ENCODE measurements at places on chromosomes 2 and 18. TPM values are rescaled to one million over a fixed set of nuclear protein-coding genes. Genes with fewer than 3 reads are reported as not detected.

Gene LTBP1
- 6.6 TPM for total RNA-seq

Gene DLGAP1
- total RNA-seq, result 0.26 TPM

Gene MC5R
- not detected for total RNA-seq

Gene SATB2
- 1.6 TPM for total RNA-seq

Gene MGAT4A
- 6.0 TPM for total RNA-seq

Gene C2orf66
- total RNA-seq, result under 0.01 TPM

Gene KCNK3
- not detected for total RNA-seq

Gene SP5
- not detected for total RNA-seq

Gene RELCH
- total RNA-seq, result 29.5 TPM

Gene UGT1A5
- 0.26 TPM for total RNA-seq

Gene TMEFF2
- not detected for total RNA-seq

DNA sequence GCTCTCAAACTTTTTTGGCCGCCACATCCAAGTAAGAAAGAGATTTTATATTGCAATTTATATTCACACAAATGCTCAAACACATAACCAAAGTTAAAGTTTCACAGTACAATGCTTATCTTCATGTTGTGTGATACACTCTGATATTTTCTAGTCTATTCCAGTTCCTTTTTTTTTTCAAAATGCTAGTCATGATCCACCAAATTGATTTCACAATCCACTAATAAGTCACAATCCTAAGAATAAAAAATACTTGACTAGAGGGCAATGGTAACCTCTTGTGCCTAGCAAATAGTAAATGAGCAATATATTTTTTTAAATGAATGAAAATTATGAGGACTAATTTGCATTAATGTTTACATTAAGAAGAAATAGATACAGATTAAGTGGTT is 5.8 kb upstream of the PTPN4 start:
- DNase-seq, result no peak

- DNase-seq, result no peak
Measured at GRCh38 chr2:172555272-172555521, 693 bp upstream of the PDK1 start.

- DNase-seq, result peak; percentile 59
Measured at GRCh38 chr2:159758686-159759085, 39.3 kb downstream of the CD302 start.

DNA sequence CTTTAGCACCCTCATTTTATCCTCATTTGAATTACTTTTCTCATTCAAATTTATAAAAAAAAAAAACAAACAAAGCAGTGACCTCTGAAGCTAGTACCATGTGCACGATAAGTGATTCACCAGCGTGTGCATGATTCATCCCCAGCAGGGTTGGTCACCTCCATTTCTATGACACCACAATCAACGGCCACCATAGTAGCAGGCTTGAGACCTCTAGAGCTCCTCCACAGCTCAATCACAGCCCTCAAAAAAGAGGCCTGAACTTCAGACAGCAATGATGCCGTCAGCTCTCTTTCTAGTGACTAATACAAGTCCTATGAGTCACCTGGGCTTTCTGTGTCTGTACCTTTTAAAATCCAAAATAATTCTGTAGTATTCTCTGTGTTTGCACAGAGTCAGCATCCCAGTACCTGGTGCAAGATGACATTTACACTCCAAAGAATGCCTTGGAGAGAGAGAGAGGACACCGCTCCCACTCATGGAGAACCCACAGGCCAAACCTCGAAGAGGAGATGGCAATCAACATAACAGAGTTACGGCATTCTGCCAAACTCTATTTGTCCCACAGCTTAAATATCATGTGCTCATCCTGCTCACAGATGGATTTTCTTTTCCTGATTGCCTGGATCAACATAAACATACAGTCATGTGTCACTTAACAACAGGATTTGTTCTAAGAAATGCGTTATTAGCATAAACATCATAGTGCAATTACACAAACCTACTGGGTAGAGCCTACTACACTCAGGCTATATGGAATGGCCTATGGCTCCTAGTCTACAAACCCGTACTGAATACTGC is 58.7 kb downstream of the L3MBTL4 start:
- DNase-seq, result peak; percentile 64

- no peak for DNase-seq
Measured at GRCh38 chr2:143356336-143356735, 227.1 kb downstream of the ARHGAP15 start.

- peak; percentile 95 for DNase-seq
Measured at GRCh38 chr2:112836695-112837117, at the start of gene IL1B. TSS of gene IL1B (minus strand) at chr2:112836779. CDS start at chr2:112836229, 550 bp downstream.

- no peak for DNase-seq
Measured at GRCh38 chr2:108970369-108970768, 18.7 kb downstream of the EDAR start.

DNA sequence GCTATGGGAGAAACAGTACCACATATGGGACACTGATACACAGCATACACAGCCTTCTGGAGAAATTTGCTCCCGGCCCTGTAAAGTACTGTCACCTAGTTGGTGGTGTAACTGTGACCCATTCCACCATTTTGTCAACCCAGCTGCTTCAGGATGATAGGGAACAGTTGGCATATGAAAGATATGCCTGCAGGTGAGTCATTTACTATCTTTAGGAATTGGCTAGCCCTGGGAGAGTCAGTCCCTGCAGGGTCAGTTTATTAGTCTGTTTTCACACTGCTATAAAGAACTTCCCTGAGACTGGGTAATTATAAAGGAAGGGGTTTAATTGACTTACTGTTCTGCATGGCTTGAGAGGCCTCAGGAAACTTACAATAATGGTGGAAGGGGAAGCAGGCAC is 30.0 kb upstream of the PTPRM start:
- peak; percentile 13 for DNase-seq

DNA sequence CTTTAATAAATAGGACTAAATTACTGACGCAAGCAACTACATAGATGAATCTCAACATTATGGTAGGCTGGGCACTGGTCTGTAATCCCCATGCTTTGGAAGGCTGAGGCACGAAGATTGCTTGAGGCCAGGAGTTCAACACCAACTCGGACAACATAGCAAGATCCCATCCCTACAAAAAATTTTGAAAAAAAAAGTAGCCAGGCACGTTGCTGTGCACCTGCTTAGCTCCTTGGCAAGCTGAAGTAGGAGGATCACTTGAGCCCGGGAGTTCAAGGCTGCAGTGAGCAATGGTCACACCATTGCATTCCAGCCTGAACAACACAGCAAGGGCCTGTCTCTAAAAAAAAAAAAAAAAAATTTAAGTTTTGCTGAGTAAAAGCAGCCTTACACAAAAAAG is 43.4 kb upstream of the VIT start:
- no peak for DNase-seq

DNA sequence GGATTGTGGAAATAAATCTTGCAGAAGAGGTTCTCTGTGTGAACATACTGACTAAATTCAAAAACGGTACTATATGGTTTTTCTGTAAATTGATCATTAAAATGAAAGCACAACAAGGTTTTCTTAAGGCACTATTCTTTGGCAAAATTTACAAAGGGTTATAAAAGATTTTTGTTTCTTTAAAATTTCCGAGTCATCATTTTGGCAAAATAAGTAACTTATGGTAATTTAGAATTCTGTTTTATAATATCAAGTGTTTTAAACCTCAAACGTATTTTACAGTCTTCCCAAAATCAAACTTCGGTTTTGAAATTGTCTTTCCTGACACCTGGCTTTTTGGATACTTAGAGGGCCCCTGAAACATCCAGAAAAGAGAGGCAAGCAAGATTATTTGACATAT is 101.9 kb upstream of the TFPI start:
- no peak for DNase-seq

- no peak for DNase-seq
Measured at GRCh38 chr2:169395821-169396374, 33.6 kb upstream of the LRP2 start.

DNA sequence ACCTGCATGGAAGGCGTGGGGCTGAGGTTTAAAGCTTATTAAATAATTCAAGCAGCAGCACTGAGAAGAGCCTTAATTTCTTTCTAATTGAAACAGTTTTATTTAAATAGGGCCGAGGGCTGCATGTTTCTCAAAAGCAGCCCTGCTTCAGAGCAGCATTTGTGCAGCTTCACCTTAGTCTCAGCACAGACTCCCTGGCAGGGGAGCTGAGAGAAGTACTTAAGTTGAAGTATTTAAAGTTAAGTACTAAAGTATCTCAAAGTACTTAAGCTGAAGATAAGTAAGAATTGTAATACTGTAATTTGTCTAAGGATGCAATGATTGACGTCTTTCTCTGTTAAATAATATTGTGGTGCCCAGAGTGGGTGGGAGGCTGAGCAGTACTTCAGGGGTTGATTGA is 31.4 kb downstream of the IMPA2 start:
- DNase-seq, result no peak

DNA sequence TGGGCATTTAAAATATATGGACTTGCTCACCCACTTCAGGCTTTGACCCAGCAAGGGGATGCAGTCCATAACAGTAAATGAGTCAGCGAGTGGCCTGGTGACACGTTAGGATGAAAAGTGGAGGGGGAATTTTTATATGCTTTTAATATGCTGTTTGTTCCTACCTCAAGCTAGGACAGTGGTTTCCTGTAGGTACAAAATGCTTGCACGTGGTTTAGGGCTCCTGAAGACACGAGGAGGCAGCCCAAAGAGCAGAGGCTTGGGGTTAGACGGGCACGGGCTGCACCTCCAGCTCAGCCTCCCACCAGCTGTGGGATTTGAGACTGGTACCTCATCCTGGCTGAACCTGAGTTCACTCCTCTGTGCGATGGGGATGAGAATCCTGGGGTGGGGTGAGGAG is 306.2 kb upstream of the CXCR4 start:
- DNase-seq, result no peak

GRCh38 chr2:119071476-119071875 is 87.1 kb downstream of the C1QL2 start:
- no peak for DNase-seq

DNA sequence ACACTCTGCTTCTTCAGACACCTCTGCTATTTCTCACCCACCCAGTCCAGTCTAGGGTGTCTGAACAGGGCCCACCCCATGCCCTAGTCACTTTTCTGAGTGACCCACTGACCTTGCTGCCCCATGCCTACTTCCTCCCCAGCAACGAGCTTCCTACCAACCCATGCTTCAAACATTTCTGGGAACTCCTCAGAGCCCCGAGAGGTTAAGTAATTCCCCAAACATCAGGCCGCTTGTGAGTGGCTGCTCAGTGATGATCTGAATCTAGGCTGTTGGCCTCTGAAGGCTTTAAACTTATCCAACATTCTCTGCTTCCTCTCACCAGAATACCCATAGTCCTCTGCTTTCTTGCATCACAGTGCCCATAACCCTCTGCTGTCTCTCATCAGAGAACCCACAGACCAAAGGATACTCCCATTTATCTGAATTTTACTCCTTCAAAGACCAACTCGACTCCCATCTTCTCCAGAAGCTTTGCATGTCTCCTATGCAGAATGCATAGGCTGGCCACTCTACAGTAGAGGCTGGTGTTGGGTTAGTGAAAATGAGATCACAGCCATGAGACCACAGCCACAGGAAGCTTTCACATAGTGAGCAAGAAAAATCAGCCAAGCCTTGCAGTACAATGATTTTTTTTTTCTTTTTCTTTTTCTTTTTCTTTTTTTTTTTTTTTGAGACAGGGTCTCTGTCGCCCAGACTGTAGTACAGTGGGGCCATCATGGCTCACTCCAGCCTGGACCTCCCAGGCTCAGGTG is 309.5 kb upstream of the LYPD1 start:
- DNase-seq, result no peak

- DNase-seq, result no peak
Measured at GRCh38 chr2:154813636-154814035, 115.1 kb downstream of the KCNJ3 start.

DNA sequence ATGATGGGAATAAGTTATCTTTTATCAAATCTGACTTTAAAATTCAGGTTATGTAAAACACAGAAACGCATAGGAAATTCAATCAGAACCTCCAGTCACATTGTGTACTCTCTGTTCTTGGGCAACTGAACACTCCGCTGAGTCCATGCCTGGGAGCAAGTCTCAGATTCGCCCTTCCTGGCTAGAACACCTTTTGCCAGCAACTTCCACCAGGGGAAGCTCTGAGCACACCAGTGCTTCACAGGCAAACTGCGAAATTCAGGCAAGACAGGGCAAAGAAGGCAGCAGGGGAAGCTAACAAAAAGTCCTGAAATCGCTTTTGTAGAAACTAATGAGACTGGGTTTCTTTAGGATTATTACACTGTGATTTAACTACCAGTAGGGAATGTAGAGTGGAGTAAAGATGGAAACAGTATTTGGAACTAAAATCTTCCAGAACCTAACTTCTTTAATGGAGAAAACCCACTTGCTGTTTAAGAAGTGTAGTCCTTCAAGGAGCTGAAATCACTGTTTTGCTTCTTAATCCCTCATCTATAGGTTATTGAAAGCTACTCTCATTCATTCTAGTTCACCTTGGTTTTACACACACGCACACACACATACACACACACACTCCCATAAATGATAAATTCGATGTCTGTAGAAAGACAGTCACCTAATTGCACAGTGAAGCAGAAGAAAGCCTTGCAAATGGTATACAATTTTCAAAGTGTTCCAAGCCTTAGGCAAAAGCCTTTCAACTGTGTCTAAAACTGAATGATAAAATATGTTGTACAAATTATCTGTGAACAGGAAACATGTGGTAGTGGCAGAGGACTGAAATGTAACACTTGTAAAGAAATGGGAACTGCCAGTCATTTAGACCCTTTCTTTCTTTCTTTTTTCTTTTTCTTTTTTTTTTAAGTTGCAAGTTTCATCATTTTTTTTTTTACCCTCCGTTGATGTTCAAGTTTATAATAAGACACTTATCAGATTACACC is 214.5 kb downstream of the TMEM182 start:
- DNase-seq, result peak; percentile 66

DNA sequence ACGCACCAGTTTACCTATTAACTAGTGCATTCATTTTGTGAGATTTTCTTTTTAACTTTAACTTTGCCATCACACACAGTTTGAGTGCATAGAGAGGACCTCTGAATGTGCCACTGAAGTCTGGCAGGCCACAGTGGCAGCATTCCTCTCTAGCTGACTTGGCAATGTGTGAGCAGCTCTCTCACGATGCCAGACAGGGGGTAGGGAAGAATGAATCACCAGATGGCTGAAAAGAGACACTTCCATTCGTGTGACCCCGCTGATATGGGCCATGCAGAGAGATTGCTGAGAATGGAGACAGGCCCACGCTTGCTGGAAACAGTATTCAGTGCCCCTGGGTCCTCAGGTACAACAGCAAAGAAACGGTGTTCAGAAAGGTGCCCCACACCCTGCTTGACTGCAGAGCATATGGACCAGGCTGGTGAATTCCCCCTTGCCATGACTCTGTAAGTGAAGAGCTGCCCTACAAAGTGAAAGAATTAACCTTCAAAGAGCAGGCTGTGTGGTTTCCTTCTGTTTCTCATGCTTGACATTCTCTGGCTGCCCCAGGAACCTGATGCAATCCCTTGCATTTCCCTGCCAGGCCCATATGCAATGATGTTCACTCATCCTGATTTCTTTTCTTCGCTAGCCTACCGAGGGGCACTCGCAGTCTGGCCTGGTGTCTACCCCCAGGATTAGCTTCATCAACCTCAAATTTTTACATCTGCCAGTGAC is 236.1 kb downstream of the CDH20 start:
- DNase-seq, result peak; percentile 89

Data from bronchial epithelial cell (primary cell).